ENCODE measurements at places on chromosomes 12 and 14.

DNA sequence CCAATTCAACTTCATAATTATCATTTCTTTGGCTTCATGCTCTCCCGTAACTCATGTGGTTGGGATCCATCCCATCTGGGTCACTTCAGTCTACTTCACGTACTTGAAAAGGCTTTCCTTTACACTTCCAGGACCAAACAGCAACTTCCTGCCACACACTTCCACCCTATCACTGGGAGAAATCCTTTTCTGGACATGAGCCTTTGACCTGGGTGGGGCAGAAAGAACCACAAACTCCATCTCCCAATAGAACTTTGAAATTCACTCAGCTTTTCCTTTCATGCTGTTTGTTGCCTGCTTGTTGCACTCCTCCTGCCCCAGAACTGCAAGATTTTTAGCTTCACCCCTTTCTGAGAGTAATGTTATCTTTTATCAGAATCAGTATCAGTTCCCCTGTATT lies 18.4 kb upstream of the GALNT16 start:
- DNase-seq = no peak

GRCh38 chr12:51901121-51901817 lies 6.0 kb upstream of the ACVRL1 start:
- DNase-seq = peak; percentile 30

DNA sequence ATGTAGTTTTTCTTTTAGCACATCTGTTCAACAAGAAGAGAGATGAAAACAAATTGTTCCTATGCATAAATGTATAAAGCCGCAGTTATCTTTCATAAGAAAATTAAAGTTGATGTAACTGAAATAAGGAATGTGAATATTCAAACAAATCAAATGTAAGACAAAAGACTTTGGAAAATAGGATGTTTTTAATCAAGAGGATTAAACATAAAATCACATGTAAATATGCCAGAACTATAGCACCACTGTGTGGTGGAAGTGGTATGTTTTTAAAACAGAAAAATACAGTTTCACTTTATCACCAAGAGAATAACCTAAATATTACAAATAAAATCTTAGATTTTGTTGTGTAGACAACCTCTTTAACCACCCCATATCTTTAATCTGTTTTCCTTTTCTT lies 40.4 kb downstream of the CAPS2 start:
- peak; percentile 55 for DNase-seq

DNA sequence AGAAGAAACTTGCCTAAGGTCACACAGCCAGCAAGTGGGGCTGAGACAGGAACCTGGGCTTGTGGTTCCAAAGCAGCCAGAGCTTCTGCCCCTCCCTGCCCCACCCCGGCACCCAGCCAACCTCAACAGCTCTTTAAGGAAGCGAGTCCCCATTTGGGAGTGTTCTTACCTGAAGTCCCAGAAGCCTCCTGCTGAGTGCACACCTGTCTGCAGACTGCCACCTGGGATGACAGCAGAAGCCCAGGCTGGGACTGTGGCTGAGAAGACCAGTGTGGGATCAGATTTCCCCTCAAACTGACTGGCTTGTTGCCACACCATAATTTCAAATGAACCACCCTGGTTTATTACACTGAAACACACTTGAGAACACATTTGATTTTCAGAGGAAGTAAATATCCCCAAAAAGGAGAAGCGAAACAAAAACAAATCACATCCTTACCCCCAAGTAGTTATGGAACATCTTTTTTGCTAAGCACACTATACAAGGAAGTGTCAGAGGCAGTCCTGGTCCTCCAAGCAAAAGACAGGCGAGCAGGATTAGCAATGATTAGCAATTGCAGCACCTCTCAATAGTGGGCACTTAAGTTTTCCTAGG lies 6.3 kb upstream of the RIN3 start:
- DNase-seq = no peak

All from amniotic epithelial cell (primary cell).